Naive thymus-derived CD4-positive, alpha-beta T cell (primary cell): ENCODE measurements at places on chromosomes 7 and 10. TPM values are rescaled to one million over a fixed set of nuclear protein-coding genes. Genes with fewer than 3 reads are reported as not detected.

GRCh38 chr10:120515741-120516140 is 58.7 kb downstream of the PLPP4 start:
- no peak for DNase-seq

The ANK3 gene
- 67.9 and 68.7 TPM in 2 replicates for total RNA-seq

DNA sequence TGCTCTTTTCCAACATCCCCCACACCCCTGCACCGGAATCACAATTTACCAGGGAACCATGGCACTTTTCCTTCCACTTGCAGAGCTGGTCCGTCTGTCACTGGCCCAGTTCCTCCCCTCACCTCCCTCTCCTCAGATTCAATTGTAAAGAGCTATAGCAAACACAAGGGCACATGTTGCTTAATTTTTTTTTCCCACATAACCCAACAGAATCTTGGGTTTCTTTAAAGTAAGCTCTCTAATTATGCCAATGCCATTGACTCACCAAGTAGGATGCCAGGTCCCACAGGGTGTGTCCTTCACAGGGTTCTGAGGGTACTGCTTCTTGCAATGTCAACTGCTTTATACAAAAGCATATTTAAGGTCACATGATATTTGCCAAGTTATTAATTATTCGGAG is 262.2 kb downstream of the AUTS2 start:
- DNase-seq, result no peak

DNA sequence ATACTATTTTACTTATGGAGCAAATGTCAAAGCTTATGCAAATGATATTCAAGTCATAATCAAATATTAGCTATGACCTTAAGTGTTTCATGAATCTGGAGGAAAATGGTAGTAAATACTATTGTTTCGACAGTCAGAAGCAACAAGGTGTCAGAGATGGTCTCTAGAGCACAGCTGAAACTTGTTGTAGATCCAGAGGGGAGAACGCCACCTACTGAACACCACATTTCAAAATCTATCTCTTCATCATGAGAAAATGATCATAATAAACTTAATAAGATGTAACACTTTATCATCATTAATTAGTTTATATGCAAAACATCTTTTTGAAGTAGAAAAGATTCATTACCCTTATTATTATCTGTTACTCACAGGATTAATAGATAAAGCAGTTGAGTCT is 418.7 kb downstream of the GATA3 start:
- DNase-seq, result peak; percentile 9

GRCh38 chr7:156155988-156156733 is 343.9 kb upstream of the SHH start:
- no peak for DNase-seq

DNA sequence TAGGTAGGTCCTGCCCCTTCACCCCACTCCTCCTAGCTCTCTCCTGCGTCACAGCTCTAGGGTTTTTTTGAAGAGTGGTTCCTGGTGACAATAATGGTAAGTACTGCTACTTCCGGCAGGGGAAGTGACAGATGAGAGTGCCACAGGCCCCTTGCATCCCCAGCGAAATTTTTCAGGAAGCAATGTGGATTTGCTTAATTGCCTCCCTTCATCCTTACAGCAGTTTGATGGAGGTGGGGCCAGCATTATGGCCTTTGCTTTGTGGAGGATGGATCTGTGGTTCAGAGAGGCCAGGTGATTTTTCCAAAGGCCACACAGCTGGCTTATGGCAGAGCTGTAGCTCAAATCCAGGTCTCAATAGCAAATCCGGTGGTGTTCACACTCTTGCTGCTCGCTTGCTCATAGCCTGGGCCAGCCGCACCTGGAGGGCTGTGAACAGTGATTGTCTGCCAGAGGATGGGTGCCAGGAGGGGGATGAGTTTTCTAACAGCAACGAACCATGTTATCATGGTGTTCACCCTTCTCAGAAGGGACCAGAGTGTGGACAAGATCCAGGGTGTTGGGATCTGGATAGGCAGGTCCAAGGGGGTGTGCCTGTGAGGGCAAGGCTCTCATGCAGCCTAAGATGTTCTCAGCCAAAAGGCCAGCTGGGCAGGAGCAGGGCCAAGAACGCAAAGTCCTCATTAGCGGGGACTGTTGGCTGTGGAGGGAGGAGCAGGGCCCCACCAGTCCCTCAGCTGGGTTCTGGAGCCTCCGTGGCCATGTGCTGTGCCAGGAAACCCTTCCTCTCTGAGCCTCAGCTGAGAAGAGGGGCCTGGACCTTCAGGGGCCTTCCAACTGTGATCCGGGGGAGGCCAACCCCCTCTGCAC is 89.0 kb downstream of the EMX2 start:
- no peak for DNase-seq

- DNase-seq, result peak; percentile 36
These were observed 28.8 kb downstream of the MIOS start for GRCh38 chr7:7595451-7595850.

- DNase-seq, result no peak
These were observed 272.0 kb downstream of the HPSE2 start for GRCh38 chr10:98963608-98964007.

DNA sequence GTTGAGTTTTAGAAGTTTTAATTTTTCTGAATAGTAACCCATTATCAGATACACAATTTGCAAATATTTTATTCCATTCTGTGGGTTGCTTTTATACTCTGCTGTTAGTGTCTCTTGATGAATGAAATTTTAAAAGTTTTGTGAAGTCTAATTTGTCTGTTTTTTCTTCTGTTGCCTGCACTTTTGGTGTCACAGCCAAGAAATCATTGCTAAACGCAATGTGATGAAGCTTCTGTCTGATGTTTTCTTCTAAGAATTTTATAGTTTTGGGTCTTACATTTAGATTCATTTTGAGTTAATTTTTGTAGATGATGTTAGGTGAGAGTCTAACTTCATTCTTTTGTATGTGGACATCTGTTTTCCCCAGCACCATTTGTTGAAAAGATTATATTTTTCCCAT is 330.0 kb upstream of the FOXK1 start:
- DNase-seq, result no peak

- DNase-seq, result no peak
These were observed 657.2 kb upstream of the GALNT17 start for GRCh38 chr7:70474639-70475234.

The MYPN gene
- not detected for total RNA-seq

- DNase-seq, result no peak
These were observed 71.7 kb downstream of the BMPR1A start for GRCh38 chr10:86828145-86828544.

DNA sequence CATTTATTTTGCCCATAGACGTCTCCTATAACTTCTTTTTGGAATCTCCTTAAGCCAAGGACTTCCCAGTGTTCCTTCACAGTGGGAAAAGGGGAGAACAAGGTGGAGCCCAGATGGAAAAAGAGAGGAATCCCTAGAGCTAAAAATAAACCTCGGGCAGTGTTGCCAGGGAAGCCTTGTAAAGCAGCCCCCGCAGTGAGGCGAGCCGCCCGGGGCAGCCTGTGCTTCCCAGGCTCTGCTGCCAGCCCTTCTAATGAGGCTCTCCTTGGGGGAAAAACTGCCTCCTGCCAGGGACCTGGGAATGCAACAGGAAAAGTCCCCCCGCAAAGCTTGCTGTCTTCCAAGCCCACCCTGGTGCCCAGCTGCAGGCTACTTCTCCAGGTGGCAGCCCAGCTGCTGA is 71.7 kb downstream of the SH3PXD2A start:
- no peak for DNase-seq

GRCh38 chr10:22259280-22259679 is 41.5 kb upstream of the EBLN1 start:
- DNase-seq, result no peak

GRCh38 chr10:110535958-110536891 is 31.3 kb upstream of the SMC3 start:
- no peak for DNase-seq

- no peak for DNase-seq
These were observed 98.6 kb downstream of the NKX6-2 start for GRCh38 chr10:132687181-132687892.

The SPDYE6 gene
- not detected for total RNA-seq

DNA sequence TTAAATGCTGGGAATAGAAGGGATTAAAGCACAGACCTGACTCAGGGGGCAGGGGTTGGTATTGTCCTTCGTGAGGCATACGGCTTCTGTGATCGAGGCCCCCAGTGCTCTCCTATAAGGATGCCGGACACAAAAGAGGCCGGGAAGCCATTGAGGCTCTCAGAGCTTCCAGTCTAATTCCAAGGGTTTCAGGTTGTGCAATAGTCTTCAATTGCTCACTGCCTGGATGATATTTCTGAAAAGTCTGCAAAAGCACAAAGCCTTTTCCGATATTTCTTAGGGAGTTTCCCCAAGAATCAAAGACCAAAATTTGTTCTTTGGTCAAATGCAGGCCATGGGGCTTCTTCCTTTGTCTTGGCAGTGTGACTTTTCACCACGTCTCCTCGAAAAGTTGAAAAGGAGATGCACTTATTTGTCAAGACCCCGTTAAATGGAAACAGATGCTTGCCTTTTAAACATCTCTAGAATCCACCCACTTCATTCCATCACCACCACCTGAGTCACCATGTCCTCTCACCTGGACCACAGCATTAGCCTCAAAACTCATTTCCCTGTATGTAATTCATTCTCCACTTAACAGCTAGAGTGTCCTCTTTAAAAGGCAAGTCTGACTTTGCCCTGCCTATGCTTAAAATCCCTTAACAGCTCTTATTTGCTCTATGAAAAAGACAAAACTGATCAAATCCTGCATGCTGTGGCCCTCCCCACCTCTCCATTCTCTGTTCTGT is 134.8 kb upstream of the NAMPT start:
- no peak for DNase-seq

DNA sequence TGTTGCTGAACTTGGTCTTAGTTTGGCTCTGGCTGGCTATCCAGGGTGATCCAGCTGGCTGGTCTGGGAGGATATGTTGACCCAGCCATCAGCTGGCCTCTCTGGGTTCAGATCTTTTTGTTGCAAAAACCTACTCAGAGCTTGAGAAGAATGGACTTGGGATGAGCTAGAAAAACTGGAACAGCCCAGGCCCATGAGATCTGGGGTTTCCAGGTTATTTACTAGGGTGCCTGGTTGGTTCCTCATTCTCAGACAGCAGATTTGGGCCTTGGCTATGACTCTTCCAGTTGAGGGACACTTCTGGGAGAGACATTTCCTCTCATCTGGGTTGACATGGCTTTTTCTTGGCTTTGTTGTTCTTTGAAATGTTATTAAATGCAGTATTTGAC is 116.6 kb downstream of the ADCY1 start:
- peak; percentile 7 for DNase-seq

DNA sequence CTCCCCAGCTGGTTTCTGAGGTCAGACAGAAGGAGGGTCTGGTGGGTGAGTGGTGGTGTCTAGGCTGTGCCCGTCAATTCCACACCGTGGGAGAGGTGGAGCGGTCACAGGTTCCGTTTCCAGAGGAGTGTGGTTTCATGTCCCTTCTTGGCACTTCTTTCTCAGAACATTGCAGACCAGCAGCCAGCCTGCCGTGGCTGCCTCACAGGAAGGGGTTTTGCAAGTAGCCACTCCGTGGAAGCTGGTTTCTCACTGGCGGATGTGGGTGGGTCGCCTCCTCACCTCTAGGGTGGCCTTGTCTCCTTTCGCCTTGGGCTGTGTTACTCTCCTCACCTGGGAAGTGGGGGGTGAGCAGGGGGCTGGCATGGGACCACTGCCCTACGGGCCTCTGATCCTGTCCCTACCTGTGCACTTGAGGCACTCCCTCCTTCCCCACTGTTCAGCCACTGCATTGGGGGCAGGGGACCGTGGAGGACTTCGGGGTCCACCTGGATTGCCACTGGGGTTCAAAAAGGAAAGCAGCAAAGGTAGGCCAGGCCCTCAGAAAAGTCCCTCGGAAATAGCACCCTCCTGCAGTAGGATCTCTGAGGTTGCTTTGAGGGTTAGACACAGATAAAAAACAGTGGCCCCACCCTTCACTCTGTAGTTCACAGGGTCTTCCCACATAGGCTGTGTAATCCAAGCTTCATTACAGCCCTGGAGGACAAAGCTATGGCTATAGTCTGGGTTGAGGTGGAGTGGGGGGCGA is 33.9 kb downstream of the TSPAN14 start:
- DNase-seq, result peak; percentile 49

The HPSE2 gene
- not detected in 2 replicates for total RNA-seq

The AS3MT gene
- total RNA-seq, result 0.39 TPM in 1 of 2 replicates, not detected in the other

DNA sequence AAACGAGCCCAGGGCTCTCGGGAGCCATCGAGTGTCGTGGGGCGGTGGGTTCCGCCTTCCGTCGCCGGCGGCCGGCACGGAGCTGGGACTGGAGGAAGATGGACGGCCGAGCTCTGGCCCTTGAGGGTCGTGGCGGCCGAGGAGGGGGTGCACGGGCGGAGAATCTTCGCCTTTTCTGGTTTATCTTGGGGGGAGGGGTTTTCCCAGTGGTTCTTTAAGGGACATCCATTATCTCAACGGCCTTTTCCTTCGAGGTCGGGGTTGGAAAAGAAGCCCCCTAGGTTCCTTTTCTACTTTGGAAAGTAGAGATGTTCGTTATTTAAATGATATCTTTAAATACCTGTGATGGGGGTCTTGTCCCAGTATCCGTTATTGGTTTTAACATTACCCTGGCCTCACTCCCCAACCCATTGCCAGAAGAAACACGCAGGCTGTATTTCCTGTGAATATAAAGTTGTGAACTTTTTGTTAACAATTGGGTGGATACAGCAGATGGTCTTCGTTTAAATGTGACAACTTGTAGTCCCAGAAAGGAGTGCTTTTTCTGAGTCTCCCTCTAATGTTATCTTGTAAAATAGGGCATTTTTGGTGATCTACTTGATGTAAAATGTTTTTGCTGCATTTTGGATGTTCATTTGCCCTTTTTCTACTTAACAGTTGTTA is 765 bp downstream of the CCAR1 start:
- DNase-seq, result peak; percentile 4

GRCh38 chr7:64871761-64872160 is 31.3 kb upstream of the ZNF273 start:
- DNase-seq, result no peak

DNA sequence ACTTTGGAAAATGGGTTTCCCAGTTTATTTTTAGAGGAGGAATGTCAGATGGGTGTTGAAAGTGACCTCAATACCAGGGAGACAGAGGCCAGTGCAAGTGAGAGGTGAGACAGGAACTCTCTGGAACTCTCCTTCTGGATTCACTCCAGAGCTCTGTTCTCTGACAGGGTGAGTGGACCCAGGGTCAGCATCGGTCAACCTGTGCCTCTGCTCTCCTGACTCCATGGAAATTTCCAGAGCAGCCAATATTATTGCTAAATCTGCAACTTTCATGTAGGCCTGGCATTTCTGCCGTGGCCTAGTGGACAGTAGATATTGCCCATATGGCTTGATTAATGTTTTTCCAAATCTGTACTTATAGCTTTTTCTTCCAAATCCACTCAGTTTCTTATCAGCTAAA is 20.2 kb downstream of the AKR1C4 start:
- DNase-seq, result no peak

GRCh38 chr7:108805808-108806397 is 236.2 kb downstream of the DNAJB9 start:
- no peak for DNase-seq

DNA sequence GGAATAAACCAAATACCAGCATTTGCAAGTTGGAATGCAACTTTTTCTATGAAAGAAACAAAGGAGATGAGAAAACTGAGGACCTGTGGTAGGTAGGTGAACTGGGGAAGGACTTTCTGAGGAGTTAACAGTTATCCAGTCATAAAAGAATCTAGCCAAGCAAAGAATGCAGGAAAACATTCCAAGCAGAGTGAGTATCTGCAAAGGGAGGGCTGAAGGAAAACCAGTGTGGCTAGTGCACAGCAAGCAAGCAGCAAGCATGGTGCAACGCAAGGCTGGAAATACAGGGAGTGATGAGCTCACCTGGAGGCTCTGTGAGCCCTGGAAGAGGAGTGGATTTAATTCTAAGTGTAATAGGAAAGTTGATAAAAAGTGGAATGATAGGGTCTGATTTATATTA is 44.0 kb downstream of the RTKN2 start:
- no peak for DNase-seq

- no peak for DNase-seq
These were observed 14.3 kb upstream of the BHLHA15 start for GRCh38 chr7:98196706-98197605.

The GRK5 gene
- 45.2 and 45.8 TPM in 2 replicates for total RNA-seq

The PTPRZ1 gene
- total RNA-seq, result not detected
